ENCODE measurements at places on chromosomes 5 and 9.

DNA sequence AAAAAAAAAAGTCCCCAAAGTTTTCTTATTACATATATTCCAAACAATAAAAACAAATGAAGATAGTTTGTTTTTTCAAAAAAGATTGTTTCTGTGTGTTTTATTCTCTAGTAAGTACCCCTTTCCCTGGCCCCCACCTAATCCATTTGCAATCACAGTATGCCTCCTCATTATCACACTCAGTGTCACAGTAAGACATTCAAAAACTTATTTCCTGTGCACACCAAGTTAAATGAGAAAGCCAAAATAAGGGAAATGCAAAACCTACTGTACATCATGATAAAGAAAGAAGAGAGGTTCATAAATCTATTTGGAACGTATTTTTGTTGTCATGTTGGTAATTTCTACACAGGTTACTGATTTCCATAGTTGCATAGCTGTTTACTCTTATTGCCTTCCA is 62.3 kb downstream of the ST8SIA4 start:
- no peak for DNase-seq

DNA sequence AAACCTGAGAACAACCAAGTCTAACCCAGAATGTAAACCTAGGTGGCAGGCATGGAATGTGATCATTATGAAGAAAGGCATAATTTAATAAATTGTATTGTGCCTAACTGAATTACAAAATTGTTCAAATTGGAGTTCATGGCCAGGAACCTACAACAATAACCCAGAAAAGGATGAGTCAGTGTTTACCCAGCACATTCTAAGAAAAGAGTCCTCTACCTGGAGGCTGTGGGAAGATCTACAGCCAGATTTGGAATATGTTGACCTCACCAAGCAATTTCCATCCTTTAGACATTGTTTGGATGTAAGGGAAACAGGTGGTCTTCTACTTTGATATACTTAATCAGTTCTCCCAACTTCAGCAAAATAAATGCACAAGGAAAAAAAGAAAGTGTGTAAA is 152.2 kb downstream of the TMEM161B start:
- DNase-seq: no peak

DNA sequence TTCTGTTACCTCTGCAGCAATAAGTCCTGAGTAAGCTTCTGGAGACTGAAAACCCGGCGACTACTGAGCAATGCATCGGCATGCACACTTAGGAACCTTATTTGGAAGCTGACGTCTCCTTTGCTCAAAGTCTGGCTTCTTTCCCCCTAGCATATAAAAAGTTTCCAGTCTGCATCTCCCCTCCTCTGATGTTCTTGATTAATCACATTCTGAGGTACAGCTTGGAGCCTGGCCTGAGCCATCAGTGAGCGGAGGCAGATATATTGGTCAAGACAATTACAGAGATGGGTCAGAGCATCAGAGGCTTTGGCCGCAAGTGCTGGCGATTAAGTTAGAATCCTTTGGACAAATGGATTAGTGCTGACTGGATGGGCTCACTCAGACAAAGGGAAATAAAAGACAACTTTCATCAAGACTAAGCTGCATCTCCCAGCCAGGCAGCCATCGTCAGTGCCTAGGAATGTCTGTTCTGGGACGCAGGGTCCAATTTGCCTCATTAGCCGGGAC is 140.7 kb downstream of the MTX3 start:
- no peak for DNase-seq

- DNase-seq: no peak
Measured at GRCh38 chr9:77375956-77376532, 198.7 kb downstream of the VPS13A start.

- no peak for DNase-seq
Measured at GRCh38 chr5:75659791-75660450, 48.7 kb downstream of the ANKDD1B start.

DNA sequence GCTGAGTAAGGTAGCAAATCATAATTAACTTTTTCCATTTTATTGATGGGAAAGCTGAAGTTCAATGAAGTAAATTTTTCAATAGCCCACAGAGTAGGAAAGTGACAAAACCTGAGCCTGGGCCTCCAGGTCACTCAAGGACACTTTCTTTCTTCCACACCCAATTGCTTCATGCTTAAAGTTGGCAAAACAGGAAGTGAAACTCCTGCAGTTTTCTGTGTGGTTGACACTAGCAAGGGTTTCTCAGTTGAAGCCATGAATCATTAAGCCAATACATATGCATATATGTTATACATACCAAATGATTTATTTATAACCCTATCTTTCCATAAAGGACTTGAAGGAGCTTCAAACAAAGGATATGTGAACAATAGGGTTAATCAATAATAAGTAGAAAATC is 13.9 kb downstream of the TLR4 start:
- no peak for DNase-seq

- DNase-seq: no peak
Measured at GRCh38 chr9:127194881-127195713, 69.5 kb upstream of the GARNL3 start.

DNA sequence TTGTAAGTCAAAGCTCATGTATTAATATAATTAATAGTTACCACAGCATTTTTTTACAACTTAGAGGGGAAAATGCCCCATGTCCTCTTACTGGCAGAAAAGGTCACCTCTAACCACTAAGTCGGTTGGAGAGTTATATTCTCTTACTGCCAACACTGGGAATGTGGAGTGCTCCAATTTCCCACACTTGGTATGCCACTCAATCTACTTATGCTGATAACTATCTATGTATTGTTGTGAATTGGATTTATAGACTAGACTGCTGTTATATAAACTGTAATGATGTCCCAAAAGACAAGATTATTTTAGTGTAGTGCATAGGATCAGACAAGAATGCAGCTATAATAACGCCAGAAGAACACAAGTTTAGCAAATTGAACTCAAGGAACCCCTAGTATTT is 2385.2 kb upstream of the C9orf72 start:
- no peak for DNase-seq

DNA sequence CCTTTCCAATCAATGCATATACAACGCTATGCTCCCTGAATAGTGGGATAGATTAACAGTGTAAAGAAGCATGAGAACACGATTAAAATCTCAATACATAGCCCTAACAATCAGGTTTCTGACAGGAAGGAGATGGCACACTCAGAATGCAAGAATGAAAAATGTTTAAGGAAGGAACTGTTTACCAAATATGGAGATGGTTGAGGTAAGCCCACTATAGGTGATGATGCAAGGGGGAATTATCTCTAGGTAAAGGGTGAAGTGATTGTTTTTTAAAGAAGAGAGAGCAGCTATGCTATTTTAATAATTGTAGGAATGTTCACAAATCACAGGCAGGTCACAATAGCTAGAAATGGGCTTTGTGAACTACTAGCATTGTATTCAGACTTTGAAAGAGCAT is 302.4 kb downstream of the CHSY3 start:
- no peak for DNase-seq

DNA sequence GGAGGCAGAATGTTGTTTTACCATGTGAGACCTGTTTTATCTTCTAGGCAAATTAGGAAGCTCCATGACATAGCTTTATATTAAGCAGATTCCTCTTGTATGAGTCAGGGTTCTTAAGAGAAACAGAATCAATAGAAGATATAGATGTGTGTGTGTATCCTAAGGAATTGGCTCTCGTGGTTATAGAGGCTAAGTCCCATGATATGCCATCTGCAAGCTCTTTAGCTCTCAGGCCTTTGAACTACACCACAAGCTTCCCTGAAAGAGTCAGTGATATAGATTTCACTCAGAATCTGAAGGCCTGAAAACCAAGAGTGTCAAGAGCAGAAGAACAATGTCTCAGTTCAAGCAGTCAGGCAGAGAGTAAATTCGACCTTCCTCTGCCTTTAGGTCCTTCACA is 365.8 kb upstream of the ZNF608 start:
- DNase-seq: no peak

DNA sequence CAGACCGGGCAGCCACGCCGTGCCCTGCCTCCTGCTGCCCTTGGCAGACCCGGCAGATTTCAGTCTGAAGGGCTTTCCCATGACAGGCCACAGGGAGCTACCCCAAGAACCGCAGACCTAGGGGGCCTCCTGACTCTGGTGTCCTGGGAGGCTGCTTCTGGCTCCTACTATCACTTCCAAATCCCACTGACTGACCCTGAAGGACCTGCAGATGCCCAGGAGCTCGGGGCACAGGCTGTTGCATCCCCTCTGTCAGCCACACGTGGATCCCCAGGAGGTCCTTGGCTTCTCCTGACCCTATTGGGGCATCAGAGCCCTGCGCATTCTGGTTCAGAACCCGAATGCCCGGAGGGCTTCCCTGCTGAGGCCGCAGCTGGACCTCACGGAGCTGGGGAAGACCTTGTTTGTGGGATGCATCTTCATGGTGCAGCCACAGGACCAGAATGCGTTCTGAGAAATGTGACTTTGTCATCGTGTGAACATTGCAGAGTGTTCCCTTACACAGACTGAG is 81.3 kb upstream of the IRX4 start:
- no peak for DNase-seq

DNA sequence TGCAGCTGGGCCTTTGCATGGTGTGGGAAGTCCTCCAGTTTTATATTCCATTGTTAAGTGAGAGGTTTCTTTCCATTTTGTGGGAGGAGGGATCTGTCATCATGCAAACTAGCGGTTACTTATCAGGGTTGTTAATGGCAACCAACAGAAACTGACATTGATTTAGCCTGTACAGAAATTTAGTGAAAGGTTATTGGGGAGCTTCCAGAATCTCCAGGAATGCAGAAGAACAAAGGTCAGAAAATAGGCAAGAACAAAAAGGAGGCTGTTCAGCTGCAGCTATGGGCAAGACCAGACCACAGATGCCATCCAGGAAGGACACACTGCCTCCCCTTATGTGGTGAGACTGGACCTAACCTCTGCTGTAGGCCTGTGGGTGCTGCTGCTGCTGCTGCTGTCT is 395.8 kb downstream of the KDM4C start:
- no peak for DNase-seq

- DNase-seq: no peak
Measured at GRCh38 chr5:178330791-178331404, 98.3 kb upstream of the PHYKPL start.

GRCh38 chr5:13186177-13186576 is 758.3 kb downstream of the DNAH5 start:
- no peak for DNase-seq

- DNase-seq: no peak
Measured at GRCh38 chr5:141669520-141669919, 12.5 kb downstream of the ARAP3 start.

DNA sequence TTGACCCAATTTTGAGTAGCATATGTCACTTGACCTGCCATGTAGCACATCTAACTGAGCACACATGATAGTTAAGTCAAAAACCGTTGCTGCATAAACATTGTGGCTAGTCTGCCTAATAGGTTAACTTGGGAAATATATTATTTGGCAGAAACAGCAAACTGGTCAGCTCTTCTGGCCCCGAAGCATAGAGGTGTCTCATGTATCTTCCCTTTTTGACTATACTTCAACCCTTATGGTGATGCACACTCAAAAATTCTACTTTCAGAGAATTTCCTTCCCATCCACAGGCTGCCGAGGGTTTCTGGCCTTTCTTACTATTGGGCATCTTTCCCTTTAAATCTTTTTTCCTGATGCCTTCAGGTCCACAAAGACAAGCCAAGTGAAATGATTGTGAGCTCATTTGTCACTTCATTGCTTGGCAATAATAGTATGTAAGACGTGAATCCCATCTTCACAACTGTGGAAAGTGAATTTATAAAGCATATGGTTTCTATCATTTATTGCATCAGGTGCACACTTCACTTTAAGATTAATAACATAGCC is 41.2 kb downstream of the MOCS2 start:
- DNase-seq: no peak

DNA sequence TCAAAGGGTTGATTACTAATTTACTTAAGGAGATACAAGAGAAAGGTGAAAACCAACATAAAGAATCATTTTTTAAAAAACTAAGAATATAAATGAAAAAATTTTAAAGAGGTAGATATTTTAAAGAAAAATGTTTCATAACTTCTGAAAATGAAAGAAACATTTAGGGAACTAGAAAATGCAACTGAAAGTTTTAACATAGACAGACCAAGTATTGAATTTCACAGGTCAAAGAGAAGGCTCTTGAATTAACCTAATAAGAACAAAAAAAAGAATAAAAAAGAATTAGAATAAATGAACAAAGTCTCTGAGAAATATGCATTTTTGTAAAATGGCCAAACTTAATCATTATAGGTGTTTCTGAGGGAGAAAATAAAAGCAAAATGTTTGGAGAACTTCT is 16.1 kb upstream of the FAM174A start:
- DNase-seq: no peak

GRCh38 chr9:136104916-136105315 is 9.8 kb upstream of the NACC2 start:
- DNase-seq: no peak

DNA sequence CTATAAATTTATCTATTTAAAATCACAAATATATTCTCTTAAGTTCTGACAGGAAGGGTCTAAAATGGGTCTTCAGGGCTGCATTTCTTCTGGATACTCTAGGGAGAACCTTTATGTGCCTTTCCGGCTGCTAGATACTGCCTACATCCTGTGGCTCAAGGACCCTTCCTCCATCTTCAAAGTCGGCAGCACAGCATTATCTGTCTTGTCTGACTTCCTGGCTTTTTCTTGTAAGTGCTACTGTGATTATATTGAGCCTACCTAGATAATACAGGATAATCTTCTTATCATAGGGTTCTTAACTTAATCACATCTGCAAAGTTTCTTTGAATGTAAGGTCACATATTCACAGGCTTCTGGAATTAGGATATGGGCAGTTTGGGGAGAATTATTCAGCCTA is 943.8 kb upstream of the TYRP1 start:
- no peak for DNase-seq

DNA sequence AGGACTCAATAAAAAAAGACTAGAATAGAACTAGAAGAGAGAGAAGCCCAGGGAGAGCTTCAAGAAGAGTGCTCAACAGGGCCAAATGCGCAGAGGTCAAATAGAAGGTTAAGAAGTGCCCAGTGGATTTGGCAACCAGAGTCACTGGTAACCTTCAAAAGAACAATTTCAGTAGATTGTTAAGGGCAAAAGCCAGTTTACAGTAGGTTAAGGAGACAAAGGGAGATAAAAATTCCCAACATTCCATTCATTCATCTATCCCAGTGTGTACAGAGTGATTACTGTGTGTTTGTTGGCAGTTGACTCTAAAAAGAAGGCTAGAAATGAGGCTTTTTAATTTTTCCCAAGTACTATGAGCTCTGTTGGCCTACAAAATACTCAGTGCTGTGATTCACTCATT is 69.4 kb downstream of the RIGI start:
- DNase-seq: no peak
